ENCODE measurements at places on chromosomes 3 and 15.

DNA sequence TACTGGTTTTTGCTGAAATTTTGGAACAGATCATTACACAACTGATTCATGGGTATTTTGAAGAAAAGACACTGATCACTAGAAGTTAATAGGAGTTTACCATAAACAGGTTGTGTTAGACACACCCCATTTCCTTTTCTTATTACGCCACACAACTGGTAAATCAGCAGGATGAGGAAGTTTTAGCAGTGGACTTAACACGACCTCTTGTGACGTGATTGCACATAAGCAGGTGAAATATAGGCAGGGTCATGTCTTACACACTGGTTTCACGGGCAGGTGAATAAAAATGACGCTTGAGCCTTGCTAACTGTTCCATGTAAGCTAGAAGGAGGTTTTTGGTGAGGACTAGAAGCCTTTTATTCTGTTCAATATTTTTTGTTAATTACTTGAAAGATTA, 27.1 kb upstream of the TPRG1 start:
- DNase-seq, result no peak

GRCh38 chr3:52439426-52440248, 5.3 kb downstream of the SEMA3G start:
- DNase-seq, result no peak

- no peak for DNase-seq
Observed at GRCh38 chr15:26433818-26434217, 339.0 kb downstream of the GABRB3 start.

GRCh38 chr3:198071602-198072287, 111.7 kb downstream of the LMLN start:
- DNase-seq, result no peak

- no peak for DNase-seq
Observed at GRCh38 chr3:51538115-51538458, 432 bp upstream of the RAD54L2 start.

DNA sequence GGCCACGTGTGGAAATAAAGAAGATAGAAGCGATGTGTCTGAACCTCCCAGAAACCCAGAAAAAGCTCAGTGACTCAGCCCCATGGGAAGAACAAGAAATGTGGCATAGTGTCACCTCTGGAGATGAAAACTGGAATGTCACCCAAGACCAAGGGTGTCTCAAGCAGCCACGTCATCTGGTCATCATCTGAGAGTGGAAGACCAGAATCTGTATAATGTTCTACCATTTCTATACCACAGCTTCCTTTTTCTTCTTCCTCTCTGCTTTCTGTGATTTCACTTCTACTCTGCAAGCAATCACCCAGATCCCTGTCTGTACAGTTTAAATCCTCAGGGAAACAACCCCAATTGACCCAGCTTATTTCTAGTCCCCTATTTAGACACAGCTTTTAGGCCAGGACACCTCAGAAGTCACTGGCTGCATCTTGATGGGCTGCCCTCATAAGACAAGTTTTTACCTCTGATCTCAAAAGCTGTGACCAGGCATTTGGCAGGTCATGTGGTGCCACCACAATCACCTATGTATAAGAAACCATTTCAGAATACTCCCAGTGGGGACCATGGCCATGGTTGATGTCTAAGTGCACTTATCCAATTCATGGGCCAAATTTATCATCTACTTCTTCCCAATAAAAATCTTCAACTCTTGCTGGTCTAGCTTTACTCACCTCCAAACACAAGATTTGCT, 278.5 kb upstream of the UMPS start:
- DNase-seq, result no peak

All from cerebellar nuclear complex (tissue), 1 donor.